ENCODE measurements at places on chromosomes 12 and 14.

GRCh38 chr12:44015333-44015941, 179.6 kb downstream of the TMEM117 start:
- no peak for DNase-seq

DNA sequence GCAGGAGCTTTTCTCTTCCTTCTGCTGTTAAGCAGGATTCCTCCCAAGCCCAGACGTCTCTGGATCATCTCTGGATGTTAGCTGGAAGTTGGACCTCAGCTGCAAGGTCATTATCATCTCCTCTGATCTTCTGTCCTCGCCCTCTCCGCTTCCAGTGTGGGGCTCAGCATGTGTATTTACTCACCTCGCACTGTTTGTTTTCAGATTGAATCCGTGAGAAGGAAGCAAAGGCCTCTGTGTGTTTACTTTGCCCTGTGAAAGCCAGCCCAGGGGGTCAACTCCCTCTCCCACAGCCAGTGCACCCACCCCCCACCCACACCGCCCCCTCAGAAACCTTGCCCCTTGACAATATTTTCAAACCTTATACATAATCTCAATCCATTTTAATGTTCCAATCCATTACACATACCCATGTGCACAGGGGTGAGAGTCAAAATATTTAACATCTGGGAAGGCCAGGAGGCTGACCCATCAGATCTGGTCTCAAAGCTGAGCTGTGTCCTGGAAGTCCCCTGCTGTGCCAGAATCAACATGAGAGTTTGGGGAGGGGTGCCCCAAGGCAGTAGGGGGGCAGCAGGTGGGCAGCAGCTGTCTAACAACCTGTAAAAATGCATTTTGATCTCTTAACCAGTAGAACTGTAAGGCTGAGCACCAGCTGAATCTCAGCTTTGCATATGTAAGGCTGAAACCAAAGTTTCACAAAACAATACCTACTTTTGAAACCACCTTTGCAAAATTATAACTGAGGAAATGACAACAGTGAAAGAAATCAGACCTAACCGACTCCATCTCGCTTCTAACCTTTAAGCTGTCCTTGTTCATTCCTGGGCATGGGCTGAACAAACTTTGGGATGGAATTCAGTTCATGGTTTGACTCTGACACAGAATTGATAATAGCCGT, 157.9 kb downstream of the ZNF664 start:
- no peak for DNase-seq

DNA sequence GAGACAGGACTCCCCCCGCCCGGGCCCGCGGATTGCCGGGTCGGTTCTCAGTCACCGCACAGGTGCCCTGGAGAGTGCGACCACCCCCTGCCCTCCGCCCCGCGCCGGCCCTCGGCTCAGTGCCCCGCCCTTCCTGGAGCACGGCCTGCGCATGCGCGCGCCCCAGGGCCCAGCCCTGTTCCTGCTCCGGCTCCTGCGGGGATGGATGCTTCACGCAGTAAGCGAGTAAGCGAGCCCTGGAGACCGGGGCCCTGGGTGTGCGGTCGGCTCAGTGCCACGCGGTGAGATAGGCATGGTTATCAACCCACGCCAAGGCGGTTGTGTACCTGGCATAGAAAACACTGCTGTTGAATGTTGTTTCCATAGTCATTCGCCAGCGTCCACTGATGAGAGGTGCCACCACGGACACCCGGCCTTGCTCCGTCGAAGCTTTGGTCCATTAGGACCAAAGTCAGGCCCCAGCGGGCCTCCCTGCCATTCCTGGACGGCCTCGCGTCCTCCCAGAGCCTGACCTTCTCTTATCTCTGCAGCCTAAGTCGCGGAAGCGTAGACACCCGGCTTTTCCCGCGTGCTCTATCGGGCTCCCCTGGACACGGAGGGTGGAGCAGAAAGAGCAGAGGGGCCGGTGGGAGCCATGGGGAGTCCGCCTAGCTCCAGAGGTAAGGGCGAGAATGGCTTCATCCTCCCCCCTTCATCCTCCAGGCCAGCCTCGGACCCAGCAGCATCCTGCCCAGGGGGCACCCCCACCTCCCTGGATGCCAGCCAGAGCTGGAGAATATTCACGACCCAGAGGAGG, 90.6 kb downstream of the PAPOLA start:
- no peak for DNase-seq

DNA sequence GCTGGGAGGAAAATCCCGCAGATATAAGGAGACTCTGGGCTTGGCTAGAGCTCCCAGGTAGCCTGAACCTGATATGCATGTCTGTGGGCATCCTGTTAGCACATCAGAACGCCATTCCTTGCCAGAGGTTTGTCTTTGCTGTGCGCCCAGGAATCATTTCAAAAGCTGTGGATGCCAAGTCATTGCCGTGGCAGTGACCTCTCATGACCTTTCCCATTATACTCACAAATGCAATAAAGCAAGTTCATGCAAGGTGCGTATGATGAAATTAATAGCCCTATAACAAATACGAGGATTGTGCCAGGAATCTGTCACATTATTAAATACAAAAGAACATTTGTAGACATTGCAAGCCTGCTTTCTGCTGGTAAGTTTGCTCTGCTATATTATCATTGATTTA, 229.1 kb upstream of the PELI2 start:
- no peak for DNase-seq

DNA sequence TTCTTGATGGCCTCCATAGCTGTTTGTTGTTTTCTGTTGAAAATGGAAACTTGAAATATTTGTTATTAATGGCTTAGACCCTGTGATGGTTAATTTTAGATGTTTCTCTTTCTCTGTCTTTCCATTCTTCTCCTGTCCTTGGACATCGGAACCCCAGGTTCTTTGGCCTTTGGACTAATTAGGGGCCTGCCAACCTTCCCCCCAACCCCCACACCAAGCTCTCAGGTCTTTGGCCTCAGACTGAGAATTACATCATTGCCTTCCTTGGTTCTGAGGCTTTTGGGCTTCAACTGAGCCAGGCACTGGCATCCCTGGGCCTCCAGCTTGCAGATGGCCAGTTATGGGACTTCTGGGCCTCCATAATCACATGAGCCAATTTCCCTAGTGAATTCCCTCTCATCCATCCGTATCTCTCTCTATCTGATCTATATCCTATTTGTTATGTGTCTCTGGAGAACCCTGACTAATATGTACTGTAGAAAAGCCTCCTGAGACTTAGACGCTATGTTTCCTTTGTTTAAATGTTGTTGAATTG, 71.6 kb downstream of the FGD4 start:
- DNase-seq = no peak

GRCh38 chr12:1205512-1206060, 214.6 kb downstream of the ERC1 start:
- DNase-seq = no peak

GRCh38 chr12:4809013-4809448, 88.8 kb downstream of the GALNT8 start:
- no peak for DNase-seq

GRCh38 chr14:81200054-81200453, 20.7 kb downstream of the GTF2A1 start:
- DNase-seq = no peak

DNA sequence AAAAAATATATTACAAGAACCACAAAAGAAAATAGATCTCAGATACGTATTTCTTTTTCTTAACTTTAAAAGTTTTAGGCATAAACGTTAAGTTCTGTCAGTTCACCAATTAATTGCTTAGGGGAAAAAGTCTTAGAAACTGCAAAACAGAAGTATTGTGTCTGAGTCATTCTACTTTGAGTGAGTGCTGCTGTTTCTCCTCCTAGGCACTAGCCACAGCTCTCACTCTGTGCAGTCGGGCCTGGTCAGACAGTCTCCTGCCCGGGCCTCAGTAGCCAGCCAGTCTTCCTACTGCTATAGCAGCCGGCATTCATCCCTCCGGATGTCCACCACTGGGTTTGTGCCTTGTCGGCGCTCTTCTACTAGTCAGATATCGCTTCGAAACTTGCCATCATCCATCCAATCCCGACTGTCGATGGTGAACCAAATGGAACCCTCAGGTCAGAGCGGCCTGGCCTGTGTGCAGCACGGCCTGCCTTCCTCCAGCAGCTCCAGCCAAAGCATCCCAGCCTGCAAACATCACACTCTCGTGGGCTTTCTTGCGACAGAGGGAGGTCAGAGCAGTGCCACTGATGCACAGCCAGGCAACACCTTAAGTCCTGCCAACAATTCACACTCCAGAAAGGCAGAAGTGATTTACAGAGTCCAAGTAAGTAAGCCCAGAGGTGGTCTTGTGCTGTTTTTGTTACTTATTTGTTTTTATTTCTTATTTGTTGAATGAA, 201.3 kb downstream of the PCNX1 start:
- DNase-seq = no peak

- no peak for DNase-seq
Observed at GRCh38 chr12:51187370-51187987, 14.5 kb upstream of the TFCP2 start.

DNA sequence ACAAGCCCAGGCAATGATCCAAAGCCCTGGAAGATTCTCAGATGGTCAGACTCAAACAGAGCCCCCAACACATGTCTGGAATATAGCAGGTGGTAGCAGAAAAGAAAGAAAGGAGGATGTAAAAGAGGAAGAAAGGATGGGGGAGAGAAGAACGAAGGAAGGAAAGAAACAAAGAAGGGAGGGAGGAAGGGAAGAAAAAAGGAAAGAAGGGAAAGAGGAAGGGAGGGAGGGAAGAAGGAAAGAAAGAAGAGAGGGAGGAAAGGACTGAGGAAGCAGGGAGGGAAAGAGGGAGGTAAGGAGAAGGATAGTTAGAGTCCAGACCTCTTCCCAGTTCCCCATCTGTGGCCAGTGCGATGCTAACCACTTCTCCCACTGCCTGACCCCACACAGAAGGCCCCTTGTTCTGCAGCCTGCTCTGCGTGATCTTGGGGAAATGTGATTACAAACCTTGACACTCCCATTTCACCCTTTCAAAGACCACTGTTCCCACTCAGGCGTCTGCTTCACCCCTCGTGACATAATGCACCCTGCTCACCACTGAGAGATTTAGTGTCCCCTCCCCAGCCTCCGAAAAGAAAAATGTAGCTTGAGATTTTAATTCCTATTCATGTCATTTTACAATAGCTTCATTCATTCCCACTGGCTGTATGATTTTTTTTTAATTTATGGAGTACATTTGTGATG, 357.9 kb downstream of the BCL11B start:
- no peak for DNase-seq

DNA sequence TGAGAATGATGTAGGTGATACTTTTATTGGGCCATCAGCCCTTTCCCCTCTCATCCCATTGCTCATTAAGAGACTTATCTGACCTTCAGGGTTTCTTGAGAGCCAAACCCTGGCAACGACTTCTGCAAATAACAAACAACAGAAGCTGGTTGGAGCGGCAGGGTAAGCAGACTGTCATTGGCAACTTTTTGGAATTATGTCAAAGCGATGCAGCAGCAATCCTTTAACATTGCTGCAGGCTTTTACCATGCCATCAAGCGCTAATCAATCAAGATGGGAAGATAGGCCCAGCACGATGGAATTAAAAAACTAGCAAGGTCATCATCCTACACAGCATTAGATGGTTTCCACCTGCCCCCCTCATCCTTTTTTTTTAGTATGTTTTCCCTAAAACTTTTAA, 406.1 kb upstream of the PDE3A start:
- DNase-seq = no peak

GRCh38 chr12:14216405-14217294, 148.8 kb upstream of the ATF7IP start:
- no peak for DNase-seq

DNA sequence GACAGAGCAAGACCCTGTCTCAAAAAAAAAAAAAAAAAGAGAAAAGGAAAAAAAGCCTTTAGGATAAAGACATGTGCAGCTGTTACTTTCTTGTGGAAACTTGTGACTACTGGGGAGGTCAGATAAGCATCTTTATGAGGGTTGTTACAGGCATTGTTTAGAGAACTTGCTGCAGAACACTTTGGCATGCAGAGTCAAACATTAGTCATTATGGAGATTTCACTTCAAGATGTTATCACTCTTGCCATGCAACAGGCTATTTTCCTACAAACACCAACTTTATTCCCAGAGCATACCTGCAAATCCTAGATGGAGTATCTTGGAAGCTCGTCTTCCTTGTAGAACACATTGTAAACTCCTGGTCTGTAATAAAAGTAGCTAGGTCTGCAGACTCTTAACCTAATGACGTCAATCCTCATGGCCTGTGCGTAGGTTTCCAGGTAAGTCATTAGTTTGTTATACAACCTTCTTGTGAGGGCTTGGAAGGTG, 36.3 kb upstream of the WDR89 start:
- no peak for DNase-seq

GRCh38 chr12:69835081-69835480, 10.1 kb downstream of the MYRFL start:
- DNase-seq = no peak

- DNase-seq = no peak
Observed at GRCh38 chr14:91067186-91067585, 6.7 kb upstream of the RPS6KA5 start.

GRCh38 chr14:105469456-105470349, 4.9 kb upstream of the CRIP2 start:
- no peak for DNase-seq

- no peak for DNase-seq
Observed at GRCh38 chr12:108693751-108694150, 37.6 kb downstream of the CORO1C start.

GRCh38 chr12:19220205-19220604, 90.7 kb downstream of the PLEKHA5 start:
- DNase-seq = no peak

- no peak for DNase-seq
Observed at GRCh38 chr12:6735448-6736191, 11.8 kb downstream of the COPS7A start.

GRCh38 chr12:111354511-111354910, 14.4 kb downstream of the PHETA1 start:
- no peak for DNase-seq

DNA sequence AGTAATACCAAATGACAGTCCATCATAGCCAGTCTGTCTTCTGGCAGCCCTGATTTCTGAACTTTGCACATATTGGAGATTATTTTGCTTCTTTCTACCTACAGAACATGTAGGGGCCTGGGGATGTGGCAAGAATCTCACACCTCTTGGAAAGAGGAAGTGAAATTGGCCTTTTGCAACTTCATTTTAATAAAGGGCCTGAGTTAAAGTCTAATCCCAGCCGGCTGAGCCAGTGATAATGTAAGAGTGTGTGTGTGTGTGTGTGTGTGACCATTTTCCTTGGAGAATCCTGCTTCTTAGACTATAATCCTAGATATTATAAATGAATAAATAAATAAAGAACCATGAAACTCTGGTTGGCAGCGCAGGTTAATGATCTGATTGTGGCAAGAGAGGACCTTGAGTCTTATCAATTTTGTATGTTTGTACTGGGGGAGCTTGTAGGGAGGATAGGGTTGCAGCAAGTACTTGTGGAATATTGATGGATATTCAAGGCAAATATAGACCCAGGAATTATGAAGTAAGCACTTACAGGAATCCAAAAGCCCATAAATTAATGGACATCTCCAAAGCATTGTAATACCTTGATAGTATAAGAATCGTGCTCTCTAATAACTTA, 233.2 kb upstream of the AMIGO2 start:
- no peak for DNase-seq

All from cortex of kidney (tissue), 1 donor.